ENCODE measurements at places on chromosomes 13 and 19.

GRCh38 chr13:53237696-53238095, 209.1 kb downstream of the OLFM4 start:
- DNase-seq: no peak

DNA sequence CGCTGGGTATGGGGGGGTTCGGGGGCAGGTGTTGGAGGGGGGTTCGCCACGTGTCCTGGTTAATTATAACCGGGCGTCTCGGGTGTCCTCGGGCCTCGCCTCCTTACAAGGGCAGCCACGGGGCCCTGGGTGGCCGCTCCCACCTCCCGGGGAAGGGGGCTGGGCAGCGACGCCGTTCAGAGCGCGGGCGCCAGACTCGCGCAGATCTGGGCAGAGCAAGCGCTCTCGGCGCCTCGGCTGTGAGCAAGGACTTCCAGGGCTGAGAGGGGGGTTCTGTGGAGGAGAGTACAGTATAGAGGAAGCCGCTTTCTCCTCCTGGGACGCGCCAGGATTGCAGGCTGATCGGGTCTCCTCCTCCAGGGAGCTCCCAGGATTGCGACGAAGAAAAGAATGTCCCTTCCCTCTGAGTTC, 1.0 kb upstream of the CKM start:
- no peak for DNase-seq

GRCh38 chr13:35485424-35485823, 8.9 kb upstream of the MAB21L1 start:
- DNase-seq: no peak

- DNase-seq: no peak
These were observed 977.0 kb upstream of the SLC10A2 start for GRCh38 chr13:104043184-104043583.

DNA sequence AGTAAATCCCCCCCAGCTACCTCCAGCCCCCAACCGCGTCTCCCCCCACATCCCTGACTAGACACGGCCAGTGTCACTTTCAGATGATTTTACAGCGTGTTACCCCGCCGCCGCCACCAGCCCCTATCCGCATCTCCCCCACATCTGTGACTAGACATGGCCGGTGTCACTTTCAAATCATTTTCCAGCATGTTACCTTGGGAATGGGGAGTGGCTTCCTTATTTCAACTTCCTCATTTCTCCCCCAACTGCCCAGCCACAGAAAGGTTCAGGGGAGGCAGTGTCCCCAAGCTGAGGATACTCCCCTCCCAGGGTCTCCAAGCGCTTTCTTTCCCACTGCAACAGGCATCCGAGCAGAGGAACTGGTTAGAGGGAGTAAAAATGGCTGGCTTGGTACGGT, 18.4 kb downstream of the ADGRL1 start:
- DNase-seq: no peak

DNA sequence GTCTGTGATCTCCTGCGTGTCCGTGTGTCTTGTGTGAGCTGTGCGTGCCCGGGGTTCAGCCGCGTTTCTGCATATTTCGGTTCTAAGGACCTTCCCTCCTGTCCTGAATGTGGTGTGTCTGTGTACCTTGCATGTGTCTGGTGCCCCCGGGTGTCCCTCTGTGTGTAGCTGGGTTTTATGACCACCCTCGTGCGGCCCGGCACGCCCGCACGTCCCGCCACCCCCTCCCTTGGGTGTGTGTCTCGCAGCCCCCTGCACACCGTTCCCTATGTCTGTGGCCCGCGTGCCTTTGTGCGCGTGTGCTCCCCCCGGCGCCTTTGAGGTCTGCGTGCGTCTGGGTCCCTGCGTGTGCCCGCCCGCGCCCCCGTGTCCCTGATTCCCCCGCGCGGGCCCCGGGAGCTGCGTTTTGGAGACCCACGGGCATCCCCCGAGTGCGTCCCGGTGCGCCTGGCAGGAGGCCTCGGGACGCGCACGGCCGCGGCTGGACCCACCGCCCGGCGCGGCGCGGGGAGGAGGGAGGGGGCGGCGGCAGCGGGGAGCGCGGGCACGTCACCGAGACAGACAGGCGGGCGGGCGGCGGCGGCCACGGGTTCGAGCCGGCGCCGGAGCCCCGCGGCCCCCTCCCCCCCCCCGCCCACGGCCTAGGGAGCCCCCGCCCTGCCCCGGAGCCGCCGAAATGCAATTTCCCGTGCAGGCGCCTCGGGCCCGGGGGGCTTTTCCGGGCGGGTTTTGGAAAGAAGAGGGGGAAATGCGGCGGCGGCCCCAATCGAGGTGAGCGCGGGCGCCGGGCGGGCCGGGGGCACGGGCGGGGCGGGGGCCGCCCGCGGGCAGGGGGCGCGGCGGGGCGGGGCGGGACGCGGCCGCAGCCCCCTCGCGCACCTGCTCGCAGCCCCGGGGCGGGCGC, 12.0 kb upstream of the NANOS3 start:
- DNase-seq: no peak

DNA sequence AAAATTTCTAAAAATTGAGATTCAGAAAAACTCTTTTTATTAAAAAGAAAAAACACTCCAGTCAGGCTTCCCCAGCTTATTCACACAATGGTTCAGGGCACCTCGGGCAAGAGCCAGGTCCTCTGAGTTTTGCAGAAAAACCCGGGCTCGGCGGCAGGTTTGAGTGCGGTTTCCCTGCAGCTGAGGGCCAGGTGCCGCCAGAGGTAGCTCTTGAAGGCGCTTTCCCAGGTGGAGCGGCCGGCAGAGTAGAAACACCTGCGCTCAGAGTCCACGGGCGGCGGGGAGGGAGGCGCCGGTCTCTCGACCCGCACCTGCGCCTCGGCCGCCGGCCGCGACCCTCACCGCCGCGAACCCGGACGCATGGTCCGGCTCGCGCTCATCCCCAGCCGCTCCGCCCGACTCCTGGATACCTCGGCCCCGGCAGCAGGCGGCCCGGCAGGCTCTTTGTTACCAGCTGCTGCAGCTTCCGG, 444 bp downstream of the PROSER1 start:
- DNase-seq: peak; percentile 46

DNA sequence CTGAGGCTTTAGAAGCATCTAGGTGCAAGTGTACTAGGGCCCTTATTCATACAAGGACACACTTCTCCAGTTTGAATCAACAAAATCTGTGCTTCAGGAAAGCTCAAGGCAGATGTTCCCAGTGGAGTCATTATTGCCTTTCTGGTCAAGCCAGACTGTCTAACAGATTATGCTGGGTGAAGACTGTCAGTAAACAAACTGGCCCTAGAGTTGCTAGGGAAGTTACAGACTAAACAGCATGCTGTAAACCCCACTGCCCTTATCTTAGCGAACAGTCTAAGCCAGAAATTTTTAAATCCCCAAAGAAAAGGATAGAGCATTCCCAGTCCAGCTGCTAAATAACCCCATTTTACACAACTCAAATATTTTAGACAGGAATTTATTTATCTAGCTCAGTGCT, 1701.3 kb upstream of the PRR20A start:
- no peak for DNase-seq

DNA sequence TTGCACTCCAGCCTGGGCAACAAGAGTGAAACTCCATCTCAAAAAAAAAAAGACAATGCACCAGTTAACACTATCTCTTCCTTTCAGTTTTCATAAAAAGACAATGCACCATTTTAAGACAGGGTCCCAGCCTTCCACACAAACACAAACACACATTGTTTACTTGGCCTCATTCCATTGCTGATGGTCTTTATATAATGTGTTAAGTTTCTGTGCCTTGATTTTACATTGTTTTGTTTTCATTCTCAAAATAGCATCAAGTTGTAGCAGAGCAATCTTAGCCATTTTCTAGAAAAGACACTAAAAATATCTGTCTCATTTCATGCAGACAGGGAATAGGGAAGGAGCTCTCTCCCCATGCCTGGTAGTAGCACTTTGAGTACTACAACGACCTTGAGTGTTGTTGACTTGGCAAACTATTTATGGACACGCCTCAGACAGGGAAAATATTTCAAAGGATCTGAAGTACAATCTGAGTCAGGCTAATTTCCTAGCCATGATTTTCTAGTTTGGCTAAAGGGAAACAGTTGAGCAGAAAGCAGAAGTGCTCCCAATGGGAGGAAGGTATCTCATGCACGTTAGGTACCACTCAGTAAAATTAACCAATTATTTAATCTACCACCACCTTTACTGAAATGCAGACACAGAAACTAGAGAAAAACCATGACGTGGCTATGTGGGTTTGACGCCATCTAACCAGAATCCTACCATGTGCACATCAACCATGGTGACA, 120.6 kb downstream of the ABCC4 start:
- DNase-seq: no peak

DNA sequence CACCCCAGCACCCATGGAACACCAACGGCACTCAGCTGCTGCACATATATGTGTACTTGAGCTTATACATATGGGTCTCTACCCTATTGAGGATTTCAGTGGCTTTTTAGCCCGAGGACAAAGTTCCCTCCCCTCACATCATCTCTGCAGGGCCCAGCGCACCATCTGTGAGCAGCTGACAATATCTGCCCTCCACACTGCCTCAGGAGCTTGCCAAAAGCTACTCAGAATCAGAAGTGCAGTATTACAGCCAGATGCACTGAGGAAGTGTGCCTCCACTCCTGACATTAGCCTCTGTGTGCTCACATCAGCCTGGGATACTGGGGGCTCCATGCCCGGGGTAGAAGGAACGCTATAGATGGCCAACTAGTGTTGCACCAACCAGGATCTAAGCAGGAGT, 903.9 kb downstream of the UQCRFS1 start:
- no peak for DNase-seq

GRCh38 chr19:33465371-33465770, 56.2 kb downstream of the PEPD start:
- no peak for DNase-seq

DNA sequence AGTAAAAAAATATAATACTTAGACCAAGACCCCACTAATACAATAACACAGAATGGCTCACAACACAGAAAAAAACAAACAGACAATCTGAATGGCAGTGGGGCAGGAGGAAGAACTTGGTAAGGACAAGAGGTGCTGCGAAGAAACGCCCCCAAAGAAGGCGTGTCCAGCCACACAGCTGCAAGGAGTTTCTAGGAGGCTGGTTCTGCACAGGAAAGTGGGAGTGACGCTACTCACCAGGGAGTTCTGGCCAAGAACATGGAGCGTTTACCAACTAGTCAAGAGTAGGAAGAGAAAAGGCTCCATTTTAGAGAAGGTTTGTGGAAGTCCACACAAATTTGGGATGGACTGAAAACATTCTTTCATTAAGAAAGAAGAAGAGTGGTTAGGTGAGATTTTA, 95.3 kb upstream of the SLC15A1 start:
- no peak for DNase-seq

- DNase-seq: no peak
These were observed 5.0 kb downstream of the TLE5 start for GRCh38 chr19:3057275-3057714.

DNA sequence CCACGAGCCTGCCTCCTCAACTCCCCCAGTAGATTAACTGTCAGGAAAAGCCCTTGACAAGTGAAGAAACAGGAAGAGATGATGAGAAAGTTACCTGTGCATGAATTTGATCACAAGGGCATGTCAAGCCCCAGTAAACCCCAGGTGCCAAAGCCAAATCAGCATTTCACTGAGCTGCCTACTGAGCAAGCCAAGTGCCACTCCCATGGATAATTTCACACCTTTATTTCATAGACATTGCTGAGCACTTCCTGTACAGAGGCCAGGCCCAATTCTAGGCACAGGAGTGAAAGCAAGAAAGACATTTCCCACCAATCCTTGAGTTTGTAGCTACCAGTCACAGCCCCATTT, 2.4 kb downstream of the GADD45GIP1 start:
- DNase-seq: no peak

DNA sequence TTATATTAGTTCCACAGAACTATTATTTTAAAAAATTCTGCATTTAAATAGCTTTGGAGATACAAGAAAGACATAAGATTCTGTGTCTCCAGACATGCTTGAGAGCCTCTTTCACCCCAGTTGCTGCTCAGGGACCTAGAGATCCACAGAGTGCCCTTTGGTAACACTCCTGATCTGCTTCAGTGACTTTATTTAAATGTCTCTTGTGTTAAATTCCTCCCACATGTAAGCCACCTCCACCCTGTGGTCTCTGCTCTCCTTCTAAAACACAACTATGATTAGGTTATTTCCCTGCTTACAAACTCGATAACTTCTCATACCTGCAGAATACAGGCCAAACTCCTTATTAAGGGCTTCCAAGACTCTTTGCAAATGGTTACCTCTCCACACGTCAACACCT, 141.0 kb downstream of the RFC3 start:
- DNase-seq: no peak

- no peak for DNase-seq
These were observed 3.6 kb upstream of the ADGRE3 start for GRCh38 chr19:14678199-14678598.

GRCh38 chr13:100045355-100045754, 43.5 kb upstream of the PCCA start:
- DNase-seq: no peak

GRCh38 chr13:85985797-85986196, 186.6 kb upstream of the SLITRK6 start:
- no peak for DNase-seq

DNA sequence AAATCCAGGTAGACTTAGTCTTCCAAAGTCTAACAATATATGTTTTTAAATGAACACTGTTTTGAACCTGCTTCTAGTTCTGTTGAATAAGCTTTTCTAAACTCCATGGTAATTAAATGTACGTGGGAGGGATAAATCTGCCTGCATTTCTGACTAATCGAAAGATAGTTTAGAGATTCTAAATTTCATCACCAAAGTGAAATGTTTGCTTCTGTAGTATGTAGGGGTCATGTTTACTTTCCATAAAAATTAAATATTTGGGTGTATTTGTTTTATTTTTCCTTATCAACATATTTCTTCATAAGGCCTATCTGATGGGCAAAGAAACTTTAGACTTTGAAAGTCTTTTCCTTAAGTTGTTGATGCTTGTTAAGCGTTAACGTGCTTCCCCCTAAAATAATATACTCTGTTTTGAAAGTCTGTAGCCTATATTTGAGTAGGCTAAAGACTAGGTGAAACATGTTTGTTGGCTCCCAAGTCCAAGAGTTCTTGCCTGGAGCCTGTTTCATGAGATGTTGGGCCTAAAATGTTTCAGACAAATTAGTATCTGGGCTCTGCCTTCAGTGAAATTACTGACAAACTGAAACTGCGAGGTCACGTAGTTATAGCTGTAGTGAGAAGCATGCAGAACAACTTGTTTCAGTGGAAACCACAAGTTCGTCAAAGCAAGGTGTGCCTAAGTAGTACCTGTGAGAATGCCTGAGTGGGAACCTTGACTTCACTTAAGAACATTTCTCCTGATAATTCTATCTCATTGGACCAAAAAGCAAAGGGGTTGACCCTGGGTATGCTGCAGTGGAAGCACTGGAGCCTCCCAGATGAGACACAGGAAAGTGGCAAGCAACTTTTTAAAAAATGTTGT, 126.2 kb downstream of the LMO7 start:
- DNase-seq: peak; percentile 59

GRCh38 chr19:18494267-18494607, 27.6 kb downstream of the ELL start:
- DNase-seq: no peak
